GM20000 (cell line): ENCODE measurements at places on chromosomes 3 and 15.
A peak's percentile ranks its signal among the peaks of the same experiment; 100 is the strongest.

GRCh38 chr3:52471371-52472238 lies 16.2 kb downstream of the NISCH start:
- peak; percentile 67 for DNase-seq

- no peak for DNase-seq
Measured at GRCh38 chr3:133674290-133674919, 12.7 kb upstream of the TOPBP1 start.

GRCh38 chr3:20080956-20081554 lies 40.8 kb downstream of the KAT2B start:
- peak; percentile 35 for DNase-seq

DNA sequence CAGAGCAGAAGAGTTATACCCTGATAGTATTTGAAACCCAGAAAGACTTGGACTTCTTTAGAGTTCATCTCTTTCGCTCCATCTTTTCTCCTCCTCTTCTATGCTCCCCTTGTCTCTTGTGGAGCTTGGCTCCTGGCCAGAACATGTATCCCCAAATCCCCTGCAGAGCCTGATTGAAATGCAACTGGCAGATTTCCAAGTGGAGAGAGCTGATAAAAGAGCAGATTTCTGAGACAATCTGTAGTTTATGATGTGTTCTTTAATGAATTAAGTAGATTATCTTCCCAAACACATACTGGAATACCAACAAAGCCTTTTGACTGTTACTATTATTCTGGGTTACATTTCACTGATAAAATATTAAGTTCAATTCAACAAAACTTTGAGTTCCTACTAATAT lies 33.4 kb downstream of the UNC13C start:
- no peak for DNase-seq

GRCh38 chr15:47885920-47886319 lies 168.6 kb downstream of the SEMA6D start:
- DNase-seq: no peak

DNA sequence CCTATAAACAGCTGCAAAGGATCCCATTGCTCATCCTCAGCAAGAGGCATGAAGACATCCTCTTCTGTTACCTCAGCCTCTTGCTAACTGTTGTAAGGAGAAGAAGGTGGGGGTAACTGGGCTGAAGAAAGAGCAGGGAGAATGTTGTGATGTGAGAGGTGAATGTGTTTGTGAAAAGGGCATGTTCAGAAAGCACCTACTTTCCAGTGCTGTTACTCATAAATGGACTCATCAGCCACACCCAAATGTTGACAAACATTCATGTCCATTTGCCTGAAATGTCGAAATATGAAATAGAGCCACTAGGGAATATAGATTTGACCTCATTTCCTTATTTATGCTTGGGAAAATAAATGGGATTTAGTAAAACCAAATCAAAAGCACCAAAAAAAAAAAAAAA lies 12.6 kb downstream of the SLC24A1 start:
- DNase-seq: no peak

DNA sequence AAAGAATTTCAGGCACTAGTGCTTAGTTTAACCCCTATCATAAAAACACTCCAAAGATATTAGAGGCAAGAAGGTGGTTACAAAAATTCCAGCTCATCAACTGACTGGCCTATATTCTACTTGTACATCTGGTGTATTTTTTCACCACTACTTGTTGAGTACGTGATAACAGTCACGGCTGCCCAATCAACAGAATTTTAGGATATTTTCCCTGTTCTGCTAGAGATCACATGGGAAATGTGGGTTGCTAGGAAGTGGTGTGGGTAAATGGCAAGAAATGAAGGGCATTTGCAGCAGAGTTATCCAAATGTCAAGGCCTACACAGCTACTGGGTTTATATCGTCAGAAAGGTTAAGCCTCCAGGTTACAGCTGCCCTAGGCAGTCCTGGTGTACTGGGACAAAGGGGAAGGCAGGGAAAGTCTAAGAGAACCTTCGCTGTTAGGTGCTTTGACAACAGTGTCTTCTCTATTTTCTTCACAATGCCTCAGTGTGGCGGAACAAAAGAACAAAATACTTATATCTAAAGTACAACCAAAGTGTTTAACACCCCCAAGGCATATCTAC lies 81.9 kb downstream of the FMN1 start:
- no peak for DNase-seq

DNA sequence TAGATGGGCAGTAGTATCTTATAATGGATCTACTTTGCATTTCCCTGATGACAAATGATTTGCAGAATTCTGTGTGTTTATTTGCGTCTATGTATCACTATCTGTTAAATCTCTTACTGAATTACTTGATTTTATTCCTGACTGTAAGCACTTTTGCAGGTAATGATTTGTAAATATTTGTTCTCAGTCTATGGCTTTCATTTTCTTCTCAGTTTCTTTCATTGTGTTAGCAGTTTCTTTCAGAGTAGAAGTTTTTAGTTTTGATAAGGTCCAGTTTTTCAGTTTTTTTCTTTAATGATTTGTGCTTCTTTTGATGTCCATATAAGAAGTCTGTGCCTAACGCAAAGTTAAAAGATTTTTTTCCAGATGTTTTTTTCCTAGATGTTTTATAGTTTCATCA lies 12.9 kb downstream of the SLC25A36 start:
- no peak for DNase-seq

- DNase-seq: no peak
Measured at GRCh38 chr15:55820043-55820442, 77.1 kb upstream of the PRTG start.

- no peak for DNase-seq
Measured at GRCh38 chr15:38670128-38671005, 105.8 kb upstream of the RASGRP1 start.

- DNase-seq: peak; percentile 35
Measured at GRCh38 chr15:43134157-43134635, 810 bp downstream of the TMEM62 start.

- DNase-seq: no peak
Measured at GRCh38 chr15:50543556-50543955, 2.9 kb downstream of the USP50 start.

DNA sequence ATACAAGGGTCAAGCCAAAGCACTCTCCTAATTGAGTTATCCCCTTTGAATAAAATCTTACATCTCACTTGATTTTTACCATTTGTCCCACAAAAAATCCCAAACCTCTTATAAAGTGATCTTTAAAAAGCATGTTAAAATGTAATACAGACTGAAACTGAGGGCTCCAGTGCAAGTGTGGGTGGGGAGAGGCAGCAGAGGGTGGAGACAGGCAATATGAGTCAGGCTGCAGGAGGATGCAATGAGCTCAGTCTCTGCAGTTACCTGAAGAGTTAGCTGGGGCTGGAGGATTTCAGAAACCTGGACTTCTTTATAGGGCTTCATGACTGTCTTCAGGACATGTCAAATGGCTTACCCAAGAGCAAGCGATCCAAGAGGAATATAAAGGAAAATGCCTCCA lies 14.2 kb upstream of the COLQ start:
- DNase-seq: peak; percentile 44

DNA sequence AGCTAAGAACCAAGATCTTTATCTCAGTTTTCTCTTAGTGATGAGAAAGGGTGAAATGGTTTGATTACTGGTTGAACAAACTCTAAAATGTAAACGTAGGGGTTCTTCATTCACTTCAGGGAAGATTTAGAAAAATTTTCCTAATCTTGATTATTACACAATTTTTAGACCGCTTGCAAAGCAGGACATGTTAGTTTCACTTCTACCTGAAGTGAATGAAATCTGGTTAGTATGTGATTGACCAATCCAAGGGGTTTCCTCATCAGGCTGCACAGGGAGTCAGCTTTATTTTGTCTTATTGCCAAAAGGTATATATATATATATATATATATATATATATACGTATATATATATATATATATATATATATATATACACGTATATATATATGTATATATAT lies 740.4 kb downstream of the TUSC7 start:
- no peak for DNase-seq

GRCh38 chr15:64905119-64905831 lies 6.4 kb upstream of the ANKDD1A start:
- peak; percentile 88 for DNase-seq

GRCh38 chr3:112132975-112133448 lies at the start of gene GCSAM:
Gene GCSAM, minus strand, starts transcription at chr3:112133248. Its CDS starts 128 bp downstream, at chr3:112133120.
- peak; percentile 70 for DNase-seq

DNA sequence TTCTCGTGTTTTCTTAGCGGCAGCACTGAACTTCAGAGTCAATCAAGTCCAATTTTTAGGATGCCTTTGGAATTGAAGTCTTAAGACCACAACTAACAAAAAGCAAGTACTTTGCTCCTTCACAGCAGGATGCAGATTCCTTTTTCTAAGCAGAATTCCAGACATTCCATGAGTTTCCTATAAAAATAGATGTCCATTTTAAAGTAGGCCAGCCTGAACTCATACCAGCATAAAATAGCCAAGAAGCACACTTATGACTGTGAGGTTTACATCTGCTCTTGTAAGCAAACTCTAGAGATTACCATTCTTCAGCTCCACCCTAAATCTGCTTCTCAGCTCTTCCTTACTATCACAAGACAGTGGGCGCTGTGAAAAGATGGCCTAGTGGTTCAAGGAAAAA lies 85.8 kb downstream of the THBS1 start:
- DNase-seq: no peak

DNA sequence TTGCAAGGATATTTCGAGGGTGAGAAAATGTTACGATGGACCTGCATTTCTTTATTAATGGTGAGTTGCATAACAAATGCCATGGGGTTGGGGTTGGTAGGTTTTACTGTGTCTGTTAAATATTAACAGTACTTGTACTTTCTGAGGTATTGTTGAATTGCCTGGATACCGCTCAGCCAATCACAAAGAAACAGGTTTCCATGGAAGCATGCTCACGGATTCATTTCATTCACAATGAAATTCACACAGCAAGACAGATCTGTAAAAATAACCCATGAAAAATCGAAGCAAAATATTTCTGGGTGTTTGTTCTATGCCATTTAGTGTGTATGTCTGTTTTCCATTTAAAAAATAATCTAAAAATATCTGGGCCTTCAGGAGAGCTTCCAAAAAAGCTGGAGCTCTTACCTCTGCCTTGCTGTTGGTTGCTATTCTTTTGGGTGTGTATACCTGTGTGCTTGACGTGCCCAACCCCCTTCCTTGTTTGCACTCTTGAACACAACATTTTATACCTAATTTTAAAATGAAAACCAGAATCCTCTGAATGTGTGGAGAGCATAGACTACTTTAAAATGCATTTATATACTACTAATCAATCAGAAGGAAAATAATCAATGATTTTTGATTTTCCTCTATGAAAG lies 479.8 kb upstream of the TBL1XR1 start:
- no peak for DNase-seq

GRCh38 chr3:30273304-30274072 lies 332.9 kb upstream of the TGFBR2 start:
- no peak for DNase-seq

GRCh38 chr15:33654860-33655259 lies 313.4 kb upstream of the CHRM5 start:
- no peak for DNase-seq

- DNase-seq: no peak
Measured at GRCh38 chr3:197168606-197169005, 129.8 kb downstream of the DLG1 start.

DNA sequence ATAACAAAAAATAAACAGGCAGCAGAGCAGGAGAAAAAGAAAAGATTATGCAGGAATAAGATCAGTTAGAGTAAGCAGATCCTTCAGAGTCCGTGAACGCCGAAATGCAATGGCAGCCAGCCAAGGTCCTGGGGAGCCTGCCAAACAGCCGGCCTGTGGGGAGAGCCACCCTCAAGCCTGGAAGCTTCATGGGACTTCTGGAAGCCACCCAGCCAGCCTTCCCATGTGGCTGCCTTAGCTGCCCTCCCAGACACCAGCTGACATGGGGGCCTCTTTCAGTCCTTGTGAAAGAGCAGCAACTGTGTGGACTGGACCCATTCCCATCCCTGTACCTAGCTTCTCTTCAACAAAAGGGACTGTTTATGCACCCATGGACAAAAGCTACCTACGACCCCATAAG lies 64.9 kb upstream of the RAD18 start:
- no peak for DNase-seq

- peak; percentile 53 for DNase-seq
Measured at GRCh38 chr3:69161587-69162307, 39.4 kb upstream of the LMOD3 start.

DNA sequence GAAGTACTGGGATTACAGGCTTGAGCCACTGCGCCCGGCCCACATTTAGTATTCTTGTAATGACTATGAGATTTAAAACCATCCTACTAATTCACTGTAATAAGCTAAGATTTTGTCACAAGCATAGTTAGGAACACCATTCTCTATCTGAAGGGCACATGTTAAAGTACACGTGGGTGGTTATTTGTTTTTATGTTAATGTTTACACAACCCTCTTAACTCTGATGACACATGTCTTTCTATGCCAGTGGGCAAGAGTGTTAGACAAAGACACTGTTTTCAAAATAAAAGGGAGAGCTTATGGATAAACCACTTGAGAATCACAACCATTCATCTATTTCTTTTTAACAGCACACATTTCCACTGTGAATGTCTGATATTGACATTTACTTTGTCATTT lies 537.6 kb upstream of the IL12A start:
- no peak for DNase-seq

DNA sequence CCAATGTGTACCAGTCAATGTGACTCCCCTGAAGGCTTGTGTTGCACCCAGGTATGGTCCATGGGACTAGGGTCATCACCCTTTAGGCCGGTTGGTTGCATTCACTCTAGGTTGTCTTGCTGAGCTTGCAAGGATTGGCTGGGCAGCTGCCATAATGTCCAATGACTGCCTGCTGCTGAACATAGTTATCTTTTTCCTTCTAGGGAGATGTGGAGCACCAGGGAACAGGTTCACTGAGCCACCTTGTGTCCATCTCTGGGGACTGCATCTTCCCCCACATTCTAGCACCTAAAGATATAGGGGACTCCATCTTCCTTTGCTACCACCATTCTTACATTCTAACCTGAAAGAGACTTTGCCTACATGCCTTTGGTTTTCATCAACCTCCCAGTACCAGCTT lies 580.4 kb upstream of the TBL1XR1 start:
- DNase-seq: peak; percentile 44

DNA sequence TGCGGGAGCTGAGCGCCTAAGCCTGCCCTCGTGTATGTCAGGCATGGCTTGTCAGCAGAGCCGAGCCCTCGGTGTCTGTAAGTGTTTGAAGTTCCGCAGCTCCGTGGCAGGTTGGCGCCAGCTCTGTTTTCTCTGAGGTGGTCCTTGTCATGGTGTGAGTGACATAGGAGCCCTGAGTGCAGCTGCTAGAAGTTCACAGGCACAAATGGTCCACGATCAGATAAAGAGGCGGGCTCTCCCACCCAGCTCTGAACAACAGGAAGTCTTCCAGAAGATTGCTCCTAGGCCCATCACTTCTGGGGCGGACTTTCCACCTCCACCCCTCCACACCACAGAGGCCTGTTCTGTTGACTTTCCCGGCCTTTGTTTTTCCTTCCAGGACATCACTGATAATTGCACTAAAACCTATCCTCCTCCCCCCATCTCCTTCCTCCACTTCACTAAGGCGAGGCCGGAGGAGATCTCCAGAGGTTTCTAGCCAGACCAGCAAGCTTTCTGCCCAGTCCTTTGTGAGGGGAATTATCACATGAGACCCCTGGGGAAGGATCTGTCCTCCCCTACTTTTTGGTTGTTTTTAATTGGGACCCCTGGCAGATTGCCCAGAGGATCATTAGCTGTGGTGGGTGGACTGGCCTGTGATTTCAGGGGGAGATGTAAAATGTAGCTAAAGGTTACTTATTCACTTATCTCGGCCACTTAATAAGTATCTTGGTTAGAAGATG lies 19.9 kb downstream of the ITPR1 start:
- DNase-seq: no peak
